ENCODE measurements at places on chromosomes 12 and 14. TPM values are rescaled to one million over a fixed set of nuclear protein-coding genes. Genes with fewer than 3 reads are reported as not detected.

DNA sequence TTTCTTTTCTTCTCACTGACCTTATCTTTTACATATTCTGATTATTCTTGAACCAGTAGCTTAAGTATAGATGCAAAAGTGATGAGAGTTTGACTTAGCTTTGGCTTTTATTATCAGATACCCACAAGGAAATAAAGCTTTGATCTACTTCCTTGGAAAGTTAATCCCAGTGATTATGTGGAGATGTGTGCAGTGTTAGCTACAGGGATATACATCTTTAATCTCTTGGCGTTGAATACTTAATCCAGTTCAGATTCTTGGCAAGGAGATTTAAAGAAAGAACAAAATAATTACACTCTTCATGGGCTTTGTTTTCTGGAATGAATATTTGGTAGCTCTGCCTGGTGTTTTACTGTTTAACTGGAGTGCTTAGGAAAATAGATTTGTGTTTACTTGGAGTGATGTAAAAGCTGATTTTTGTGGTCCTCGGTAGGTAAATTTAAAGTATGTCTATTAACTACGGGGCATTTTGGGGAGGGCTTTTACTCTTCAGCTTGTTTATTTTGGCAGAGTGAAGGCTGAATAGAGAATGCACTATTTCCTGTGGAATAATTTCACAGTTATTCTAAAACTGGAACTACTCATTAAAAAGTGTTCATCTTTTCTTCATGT lies 150.1 kb upstream of the LRIG3 start:
- DNase-seq: no peak

DNA sequence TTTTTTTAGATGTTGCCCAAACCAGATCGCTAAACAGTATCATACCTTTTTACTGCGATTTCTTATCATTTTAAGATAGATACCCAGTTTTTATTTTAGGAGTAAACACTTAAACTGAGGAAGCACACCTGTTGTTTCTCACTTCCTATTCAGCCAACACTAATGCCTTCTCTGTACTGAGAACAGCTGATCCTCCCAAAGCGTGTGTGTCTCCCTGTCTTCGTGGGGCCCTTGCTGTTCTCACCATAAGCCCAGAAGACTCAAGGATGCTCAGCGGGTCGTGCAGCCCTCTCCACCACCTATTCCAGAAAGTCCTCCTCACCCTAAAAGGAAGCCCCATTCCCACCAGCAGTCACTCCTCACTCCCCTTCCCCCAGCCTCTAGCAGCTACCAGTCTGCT lies 14.8 kb downstream of the PPP2R5C start:
- DNase-seq: no peak

DNA sequence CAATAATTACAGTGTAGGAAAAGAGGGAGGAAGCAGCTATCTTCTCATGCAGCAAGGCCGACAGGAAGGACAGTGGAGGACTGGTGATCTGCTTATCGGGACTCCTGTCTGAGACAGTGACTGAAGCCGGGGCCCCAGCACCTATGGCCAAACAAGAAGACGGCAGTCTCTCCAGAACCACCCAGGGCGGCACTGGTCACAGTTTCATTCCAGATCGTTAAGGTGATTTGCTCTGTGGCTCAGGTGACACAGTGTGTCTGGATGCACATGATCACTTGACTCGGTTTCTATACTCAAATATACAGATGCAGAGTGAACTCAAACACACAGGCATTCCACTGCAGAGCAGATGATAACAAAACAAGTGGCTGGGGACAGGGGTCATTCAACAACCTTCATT lies 52.1 kb upstream of the CORO1C start:
- no peak for DNase-seq

DNA sequence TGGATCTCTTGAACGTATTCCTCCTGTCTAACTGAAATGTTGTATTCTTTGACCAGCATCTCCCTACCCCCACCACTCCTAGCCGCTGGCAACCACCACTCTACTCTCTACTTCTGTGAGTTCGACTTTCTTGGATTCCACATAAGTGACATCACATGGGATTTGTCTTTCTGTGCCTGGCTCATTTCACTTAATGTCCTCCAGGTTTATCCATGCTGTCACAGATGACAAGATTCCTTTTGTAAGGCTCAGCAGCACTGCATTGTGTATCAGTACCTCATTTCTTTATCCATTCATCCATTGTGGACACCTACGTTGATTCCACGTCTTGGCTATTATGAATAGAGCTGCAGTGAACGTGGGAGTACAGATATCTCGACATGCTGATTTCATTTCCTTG lies 10.5 kb downstream of the PRKAB1 start:
- DNase-seq: no peak

DNA sequence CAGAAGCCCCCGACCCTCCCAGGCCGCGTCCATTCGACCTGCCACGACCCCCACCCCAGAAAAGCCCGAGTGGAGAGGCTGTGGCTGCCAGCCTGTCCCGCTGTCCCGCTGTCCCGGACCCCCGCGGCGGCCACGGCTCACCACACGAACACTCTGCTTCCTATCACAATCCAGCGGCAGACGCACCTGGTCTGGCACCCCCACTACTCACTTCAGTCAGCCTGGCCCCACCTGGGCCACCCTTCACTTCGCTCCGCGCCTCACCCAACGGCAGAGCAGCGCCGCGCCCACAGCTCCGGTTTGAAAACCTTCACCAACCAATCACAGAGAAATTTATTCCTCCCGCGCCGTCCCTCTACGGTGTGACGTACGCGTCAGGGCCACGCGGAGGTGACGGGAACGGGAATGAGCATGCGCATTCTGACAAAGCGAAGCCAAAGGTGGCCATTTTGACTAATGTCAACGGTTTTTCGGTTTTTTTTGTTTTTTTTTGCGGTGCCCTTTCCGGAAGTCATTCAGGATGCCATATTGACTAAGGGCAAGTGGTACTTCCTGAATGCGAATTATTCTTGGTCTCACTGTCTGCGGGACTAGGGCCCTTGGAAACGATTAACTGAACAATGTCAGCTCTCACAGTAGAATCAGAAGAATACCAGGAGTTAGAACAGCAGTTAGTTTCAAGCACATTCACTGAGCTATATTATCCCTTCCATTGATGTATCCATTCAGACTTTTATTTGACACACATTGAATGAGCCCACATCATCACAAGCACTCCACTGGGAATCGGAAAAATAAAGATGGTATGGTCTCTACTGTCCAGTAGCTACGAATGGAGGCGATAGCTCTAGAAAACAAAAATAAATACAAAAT lies at the start of gene RACGAP1:
TSS of gene RACGAP1 (minus strand) at position 308 of the 873 bp plus-strand sequence. CDS start 8,779 bp downstream, outside the sequence.
- DNase-seq: peak; percentile 99

DNA sequence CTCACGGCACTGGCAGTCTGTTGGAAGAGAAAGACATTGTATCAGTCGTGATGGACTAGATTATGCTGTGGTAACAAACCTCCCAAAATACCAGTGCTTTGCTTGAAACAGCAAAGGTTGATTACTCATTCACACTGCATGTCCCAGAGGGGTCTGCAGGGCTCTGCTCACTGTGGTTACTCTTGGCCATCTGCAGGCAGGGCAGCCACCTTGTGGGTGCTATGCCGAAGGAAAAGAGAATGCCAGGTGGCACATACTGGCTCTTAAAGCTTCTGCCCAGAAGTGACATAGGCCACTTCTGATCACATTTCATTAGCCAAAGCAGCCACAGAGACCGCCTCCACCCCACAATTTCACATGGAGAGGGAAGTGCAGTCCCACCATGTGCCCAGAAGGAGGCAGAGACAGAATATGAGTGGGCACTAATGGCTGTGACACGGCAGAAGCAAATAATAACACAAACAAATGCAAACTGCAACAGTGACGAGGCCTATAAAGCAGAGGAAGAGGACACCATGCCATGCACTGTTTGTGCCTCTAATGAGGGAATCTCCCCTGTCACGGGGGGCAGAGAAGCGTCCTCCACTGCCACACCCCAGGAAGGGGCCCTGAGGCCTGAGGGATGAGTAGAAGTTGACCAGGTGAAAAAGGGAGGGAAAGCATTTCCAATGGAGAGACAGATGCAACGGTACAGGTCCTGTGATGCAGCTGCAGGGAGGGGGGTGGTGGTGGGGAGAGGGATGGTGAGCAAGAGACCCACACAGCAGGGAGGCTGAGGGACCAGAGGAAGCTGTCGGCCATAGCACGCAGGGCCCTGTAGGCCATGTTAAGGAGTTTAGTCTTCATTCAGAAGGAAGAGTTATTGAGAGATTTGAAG lies 51.7 kb upstream of the KICS2 start:
- DNase-seq: no peak

GRCh38 chr12:105358789-105359188 lies 28.3 kb downstream of the C12orf75 start:
- peak; percentile 32 for DNase-seq

DNA sequence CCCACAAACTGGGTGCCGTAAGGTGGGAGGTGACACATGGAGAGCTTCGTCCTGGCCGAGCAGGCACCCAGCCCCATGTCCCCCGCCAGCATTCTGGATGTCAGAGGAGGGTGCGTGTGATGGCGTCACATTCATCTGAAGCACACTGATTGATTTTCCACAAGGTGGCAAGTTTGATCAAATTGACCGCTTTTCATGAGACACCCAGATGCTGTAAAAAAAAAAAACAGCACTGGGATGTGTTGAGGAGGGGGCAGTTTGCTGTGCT lies 24.2 kb downstream of the SLC25A29 start:
- DNase-seq: no peak

DNA sequence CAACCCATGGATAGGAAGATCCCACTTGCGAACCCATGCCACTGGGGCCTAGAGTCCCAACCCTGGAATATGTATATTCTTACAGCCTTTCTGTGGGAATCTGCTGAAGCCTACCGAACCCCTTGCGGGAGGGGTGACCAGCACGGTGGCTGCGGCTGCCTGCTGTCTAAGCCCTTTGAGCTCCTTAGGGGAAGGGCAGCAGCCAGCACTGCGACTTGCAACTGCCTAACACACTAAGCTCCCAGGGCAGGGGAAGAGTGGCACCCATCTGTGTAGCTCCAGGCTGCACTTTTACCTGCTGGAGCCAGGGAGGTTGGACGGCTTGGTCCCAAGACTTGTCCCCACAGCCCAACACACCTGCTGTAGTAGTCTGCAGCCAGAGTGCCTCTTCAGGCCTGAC lies 1968.7 kb upstream of the FLRT2 start:
- DNase-seq: no peak

GRCh38 chr12:104475271-104475670 lies 18.5 kb downstream of the CHST11 start:
- no peak for DNase-seq

DNA sequence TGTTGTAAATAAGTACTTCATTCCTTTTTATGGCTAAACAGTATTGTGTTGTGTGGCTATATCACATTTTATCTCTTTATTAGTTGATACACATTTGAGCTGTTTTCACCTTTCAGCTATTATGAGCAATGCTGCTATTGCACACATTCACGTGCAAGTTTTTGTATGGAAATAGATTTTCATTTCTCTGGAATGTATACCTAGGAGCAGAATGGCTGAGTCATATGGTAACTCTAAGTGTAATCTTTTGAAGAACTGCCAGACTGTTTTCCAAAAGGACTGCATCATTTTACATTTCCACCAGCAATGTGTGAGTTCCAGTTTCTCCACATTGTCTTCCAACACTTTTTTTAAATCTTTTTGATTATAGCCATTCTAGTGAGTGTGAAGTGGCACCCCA lies 134.0 kb downstream of the SRGAP1 start:
- DNase-seq: no peak

GRCh38 chr12:3000548-3001275 lies 41.5 kb downstream of the TEAD4 start:
- no peak for DNase-seq

DNA sequence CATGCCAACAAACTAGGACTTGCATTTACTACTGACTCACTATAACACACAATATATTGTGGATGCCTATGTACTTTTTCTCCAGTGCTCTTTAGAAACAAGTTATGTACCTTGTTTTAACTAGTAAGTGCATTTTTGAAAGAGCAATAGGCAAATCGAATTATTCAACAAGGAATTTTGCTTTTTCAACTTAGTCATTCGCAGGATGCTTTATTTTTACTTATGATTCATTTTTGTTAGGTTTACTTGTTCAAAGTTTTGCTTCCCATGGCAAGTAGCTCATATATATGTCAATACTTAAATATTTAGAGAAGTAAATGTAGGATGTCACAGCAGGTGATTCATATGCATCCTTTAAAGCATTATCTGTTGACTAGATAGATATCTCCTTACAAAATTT lies 149.8 kb downstream of the PELI2 start:
- no peak for DNase-seq

DNA sequence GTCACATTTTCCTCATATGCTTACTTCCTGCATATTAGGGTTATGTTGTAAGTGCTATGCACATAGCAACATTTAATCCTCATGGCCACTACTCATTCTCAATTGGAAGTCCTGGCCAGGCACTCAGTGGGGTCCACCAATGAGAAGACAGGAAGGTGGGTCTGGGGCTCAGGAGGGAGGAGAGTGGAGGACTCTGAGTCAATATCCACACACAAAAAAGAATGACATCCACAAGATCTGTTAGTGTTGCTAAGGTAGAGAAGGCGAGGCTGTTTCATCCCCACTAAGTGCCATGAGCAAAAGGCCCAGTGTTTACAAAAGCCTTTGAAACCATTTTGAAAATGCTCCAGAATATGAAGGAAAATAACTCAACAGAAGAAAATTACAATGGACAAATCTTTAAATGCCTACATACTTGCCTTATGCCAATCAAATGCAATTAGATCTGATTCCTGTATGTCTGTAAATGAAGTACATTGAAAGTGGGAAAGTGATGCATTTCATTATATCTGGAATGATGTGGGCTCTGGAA lies 53.9 kb downstream of the EID3 start:
- no peak for DNase-seq

- peak; percentile 87 for DNase-seq
Observed at GRCh38 chr14:26389646-26390508, 208.0 kb downstream of the NOVA1 start.

DNA sequence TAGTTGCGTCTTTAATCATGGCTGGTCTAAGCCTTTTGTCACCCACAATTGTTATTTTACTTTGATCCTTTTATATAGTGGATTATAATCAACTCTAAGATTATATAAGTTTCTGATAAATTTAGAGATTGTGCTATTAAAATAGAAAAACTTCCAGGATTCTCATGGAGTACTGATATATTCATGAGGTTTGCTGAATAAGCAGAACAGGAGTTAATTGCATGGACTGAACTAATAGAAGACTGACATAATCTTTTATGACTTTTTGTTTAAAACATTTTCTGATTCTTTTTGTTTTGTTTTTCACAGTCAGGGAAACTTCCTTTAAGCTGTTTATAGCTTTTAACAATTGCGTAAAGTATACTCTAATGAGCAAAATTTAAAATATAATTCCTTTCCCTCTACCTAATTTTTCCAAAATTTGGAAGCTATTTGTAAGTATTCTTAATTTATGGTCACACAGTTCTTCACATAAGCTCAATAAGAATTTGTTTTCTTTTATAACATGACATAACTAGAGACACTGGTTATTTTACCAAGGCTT lies 129.9 kb upstream of the TMEM260 start:
- DNase-seq: no peak

The KRT2 gene
- 0.48 TPM for total RNA-seq

The KLRK1 gene
- total RNA-seq: 1.2 TPM

The IQSEC3 gene
- total RNA-seq: 7.7 TPM

The IFNG-AS1 gene
- 3.9 TPM for total RNA-seq

The WSCD2 gene
- 1.2 TPM for total RNA-seq

The PLBD1 gene
- total RNA-seq: 10.1 TPM

The GALNT9 gene
- total RNA-seq: 1.9 TPM

The RERG gene
- total RNA-seq: 33.7 TPM

The ACOT4 gene
- total RNA-seq: 4.3 TPM
